ENCODE measurements at places on chromosomes 3 and 15.
A peak's percentile ranks its signal among the peaks of the same experiment; 100 is the strongest.

DNA sequence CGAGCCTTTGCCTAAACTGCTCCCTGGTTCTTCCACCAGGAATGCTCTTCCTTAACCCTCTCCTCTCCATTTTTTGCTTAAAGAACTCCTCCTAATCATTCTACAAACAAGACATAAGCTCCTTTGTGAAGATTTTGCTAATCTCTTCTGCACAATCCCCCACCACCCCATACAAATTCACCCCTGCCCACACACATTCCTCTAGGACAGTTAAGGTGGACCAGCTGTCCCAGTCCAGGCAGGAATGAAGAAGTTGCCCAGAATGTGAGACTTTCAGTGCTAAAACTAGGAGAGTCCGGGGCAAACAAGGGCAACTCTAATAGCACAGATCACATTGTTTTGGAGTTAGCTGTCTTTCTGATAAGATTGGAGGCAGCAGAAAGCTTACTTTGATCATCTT, 13.9 kb upstream of the FAM174B start:
- DNase-seq = no peak

GRCh38 chr3:81788610-81789009, 27.2 kb upstream of the GBE1 start:
- no peak for DNase-seq

- DNase-seq = peak; percentile 38
Measured at GRCh38 chr3:189842681-189843602, 211.8 kb downstream of the TP63 start.

DNA sequence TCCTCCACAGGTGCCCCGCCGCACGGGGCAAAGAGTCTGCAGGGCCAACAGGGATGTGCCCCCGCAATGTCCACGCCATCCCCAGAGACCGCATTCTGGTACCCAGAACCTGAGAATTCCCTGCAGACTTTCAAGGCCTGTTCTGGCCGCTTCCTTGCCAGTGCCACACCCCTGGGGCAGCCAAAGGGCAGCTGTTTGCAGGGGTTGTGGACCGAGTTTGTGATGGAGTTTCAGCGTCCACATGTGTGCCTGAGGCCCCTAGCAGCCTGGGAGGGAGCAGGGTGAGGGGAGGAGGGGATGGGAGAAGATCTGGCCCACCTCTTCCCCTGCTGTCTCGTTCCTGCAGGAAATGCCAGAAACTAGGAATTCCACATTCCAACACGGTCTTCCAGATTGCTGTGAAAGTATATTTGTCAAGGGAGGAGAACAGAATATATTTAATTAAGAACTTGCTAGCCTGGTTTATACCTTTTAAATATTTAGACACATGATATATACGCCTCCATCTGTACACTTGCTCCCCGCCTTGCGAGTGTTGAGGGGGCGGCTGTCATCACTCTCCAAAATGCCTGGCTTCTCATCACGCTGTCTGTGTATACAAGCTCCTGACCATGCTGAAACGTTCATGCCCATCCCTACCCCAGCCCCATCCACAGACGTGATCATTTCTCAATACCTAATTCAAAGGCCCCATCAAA, 31.1 kb upstream of the RASA2 start:
- DNase-seq = peak; percentile 23

DNA sequence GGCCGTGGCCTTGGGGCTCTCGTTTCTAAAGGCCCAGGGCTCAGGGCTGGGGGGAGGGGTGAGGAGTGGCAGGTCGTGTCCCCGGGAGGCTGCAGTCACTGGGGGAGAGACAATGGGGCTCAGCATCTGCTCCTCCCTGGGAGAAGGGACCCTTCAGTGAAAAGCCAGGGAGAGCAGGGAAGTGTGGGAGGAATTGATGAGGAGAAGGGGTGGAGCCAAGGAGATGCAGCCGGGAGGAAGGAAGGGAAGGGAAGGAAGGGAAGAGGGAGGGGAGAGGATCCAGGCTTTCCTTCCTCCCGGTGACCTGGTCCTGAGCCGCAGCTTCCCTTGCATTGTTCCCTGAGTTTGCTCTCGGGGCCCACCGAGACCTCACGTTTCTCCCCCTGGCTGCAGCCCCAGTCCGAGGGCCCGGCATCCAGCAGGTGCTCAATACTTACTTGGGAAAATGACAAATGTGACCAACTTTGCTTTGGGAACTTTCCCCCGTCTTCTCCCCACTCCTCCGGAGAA, 1.4 kb upstream of the ZNF710 start:
- DNase-seq = peak; percentile 77

GRCh38 chr3:49665822-49666519, 8.2 kb upstream of the APEH start:
- no peak for DNase-seq

- no peak for DNase-seq
Measured at GRCh38 chr15:68518785-68519430, 59.9 kb upstream of the CORO2B start.

DNA sequence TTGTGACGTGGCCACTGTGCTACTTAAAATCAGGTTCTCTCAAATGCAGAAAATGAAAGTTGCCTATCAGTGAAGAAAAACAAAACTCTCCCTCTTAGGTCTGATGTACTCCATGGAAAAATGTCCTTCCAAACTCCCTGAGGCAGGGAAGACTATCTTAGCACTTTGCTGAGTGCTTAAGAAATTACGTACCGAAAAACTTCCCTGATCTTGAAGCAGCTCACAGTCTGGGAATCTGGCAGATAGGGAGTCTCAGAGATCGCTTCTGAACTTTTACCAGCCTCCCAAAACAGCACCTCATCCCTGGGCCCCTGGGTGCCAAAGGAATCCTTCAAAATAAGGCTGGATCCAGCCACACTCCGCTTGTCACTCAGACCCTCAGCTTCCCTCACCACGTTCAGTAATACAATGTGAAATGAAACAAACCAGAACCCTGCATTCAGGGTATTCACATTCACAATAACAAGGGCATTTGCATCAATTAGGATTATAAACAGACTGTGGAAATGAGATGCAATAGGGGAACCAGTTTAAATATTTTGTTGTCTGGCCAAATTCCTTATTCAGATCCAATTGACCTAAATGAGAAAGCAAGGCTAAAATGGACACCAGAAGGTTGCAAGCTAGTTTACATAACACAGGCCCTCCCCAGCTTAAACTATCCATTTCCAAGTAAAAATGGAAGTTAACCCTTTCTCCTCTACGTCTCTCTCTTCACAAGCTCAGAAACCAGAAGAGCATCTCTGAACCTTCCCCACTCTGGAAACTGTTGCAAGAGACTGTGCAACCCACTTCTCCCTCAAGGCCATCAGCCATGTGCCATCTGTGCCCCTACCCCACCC, 20.9 kb downstream of the OSBPL10 start:
- peak; percentile 45 for DNase-seq

- peak; percentile 8 for DNase-seq
Measured at GRCh38 chr3:114370537-114371174, 76.8 kb downstream of the TIGIT start.

All from ELF-1 (cell line).